Activated CD4-positive, CD25-positive, alpha-beta regulatory T cell treated with anti-CD3 and anti-CD28 coated beads, Interleukin-2, amount 50 U/mL, for 24 hours (primary cell): ENCODE measurements at places on chromosomes 2 and 18.

DNA sequence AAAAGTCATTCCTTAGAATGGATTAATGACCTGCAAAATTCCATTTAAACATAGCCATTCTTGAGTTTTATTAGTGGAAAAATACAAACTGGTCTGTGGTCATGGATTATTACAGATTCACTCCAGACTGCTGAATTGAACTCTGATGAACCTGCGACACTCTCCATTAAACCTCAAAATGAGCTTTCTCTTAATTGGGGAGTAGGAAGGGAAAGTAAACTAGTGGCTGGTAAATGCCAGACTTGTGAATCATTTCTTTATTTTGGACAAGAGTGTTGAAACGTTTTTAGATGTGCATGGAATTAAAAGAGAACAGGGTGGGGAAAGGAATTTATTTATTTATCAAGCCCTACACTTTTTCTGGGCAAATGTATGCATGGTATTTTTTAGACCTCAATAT lies 321.2 kb upstream of the FANCL start:
- ATAC-seq: no peak

GRCh38 chr18:50113726-50114125 lies 81.2 kb downstream of the MYO5B start:
- no peak for ATAC-seq

DNA sequence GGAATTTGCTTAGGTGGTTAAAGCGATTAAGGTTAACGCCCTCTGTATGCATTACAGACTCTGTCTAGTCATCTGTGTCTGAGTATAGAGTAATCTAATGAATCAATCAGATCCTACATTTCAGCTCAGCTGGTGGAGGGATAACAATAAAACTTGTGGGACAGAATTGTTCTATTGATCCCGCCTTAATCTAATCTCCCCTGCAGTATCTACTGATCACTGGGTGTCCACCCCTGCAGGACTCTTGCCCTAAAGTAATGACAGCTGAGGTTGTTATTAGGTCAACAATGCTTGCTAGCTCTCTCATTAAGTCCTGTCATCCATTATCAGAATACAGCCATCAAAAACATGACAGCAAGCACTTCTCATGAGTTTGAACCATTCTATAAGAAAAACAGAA lies 462.6 kb upstream of the TMEFF2 start:
- ATAC-seq: no peak

- no peak for ATAC-seq
Observed at GRCh38 chr2:178418426-178418825, 32.5 kb downstream of the PRKRA start.

GRCh38 chr18:44786257-44786656 lies 105.6 kb downstream of the SETBP1 start:
- no peak for ATAC-seq

DNA sequence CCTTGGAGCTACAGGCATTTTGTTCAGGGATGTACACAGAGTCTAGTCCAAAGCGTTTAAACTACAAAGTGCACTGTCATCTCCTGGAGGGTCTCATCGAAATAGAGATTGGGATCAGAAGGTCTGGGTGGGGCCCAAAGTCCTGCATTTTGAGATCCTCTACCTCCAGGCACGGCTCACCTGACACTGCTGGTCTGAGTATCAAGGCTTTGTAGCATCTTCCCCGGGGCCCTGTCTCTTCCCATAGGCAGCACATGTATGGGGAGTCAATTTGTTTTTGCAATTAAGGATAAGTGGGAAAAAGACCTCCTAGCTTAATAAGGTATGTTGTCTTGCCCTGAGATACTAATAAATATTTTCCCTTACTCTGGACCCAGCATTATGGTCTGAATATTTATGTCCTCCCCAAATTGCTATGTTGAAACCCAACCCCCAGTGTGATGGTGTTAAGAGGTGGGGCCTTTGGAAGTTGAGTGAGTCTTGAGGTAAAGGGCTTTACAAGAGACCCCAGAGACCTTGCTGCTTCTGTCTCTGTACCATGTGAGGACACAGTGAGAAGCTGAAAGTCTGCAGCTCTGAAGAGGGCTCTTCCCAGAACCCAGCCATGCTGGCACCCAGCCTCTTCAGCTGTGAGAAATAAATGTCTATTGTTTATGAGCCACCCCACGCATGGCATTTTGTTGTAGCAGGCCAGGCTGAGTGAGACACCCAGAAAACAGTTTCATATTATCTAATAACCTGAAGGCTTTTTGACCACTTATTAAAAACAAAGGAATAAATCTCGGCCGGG lies 258.7 kb upstream of the HS6ST1 start:
- ATAC-seq: no peak

- ATAC-seq: no peak
Observed at GRCh38 chr2:31947871-31948270, 62.9 kb downstream of the MEMO1 start.

DNA sequence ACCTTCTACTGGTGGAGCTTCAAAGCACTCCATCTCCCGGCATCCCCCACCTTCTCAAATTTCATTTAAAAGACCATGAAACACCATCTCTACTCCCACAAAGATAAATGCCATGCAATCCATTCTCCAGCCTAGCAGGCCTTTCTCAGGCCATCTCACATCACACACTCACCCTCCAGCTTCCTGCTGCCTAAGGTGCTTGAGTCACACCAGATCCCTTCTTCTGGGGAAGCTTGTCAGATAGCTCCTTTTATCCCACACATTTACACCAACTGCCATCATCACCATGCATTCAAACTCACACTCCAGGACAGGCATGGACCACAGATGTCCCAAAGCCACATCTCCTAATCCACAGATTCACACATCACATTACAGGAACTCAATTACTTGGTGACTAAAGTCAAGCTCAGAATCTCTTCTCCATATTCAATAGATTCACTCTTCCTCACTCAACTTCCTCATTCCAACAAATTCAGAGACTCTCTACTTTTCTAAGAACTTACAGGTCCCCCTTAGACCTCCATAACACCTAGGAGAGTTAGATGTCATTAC lies 292.5 kb downstream of the TNS1 start:
- no peak for ATAC-seq

DNA sequence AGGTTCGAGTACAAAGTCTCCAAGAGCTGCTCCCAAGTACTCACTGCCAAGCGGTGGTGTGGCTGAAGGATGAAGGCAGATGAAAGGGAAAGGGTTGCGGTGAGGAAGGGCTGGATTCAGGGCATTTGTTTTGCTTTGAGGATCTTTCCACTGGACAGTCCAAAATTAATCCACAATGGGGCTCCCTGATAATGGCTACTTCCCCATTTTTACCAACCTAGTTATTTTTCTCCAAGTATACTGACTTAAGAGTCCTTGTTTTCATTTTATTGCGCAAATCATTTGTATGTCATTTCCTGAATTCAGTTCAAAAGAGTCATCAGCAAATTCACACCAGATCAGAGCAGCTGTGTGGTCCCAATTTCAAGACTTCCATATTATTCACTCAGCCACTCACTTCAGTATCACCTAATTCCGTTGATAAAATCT lies 464 bp upstream of the SESTD1 start:
- ATAC-seq: no peak
